T-helper 17 cell (primary cell): ENCODE measurements at places on chromosomes 7 and 10.

- no peak for DNase-seq
Measured at GRCh38 chr7:20839196-20839735, 52.6 kb upstream of the SP8 start.

GRCh38 chr10:102020938-102021337 is 35.0 kb downstream of the ARMH3 start:
- no peak for DNase-seq

- DNase-seq, result no peak
Measured at GRCh38 chr10:94310369-94310768, 52.4 kb downstream of the NOC3L start.

- DNase-seq, result no peak
Measured at GRCh38 chr7:85602196-85602595, 415.3 kb upstream of the SEMA3D start.

GRCh38 chr10:31697271-31698180 is 231.1 kb downstream of the ARHGAP12 start:
- no peak for DNase-seq

DNA sequence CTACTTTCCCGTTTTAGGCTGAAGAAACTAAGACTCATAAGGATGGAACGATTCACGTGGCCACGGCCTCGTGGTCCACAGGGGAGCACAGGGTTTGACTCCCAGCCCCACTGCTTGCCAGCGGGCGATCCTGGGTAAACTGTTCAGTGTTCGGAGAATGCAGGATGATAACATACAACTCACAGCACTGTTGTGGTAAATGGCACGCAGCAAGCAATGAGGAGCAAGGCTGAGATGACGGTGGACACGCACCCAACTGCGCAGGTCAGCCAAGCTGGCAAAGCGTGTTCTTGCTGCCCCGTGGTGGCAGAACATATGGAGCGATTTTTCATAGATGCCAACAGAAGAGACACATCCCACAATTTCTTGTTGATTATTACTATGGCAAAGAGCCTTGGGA is 272.7 kb downstream of the DNAJB6 start:
- no peak for DNase-seq

- no peak for DNase-seq
Measured at GRCh38 chr7:43520201-43520600, 62.7 kb upstream of the STK17A start.

- DNase-seq, result no peak
Measured at GRCh38 chr10:120172356-120172755, 279.8 kb downstream of the SEC23IP start.

- DNase-seq, result no peak
Measured at GRCh38 chr10:124748953-124749645, 4.9 kb upstream of the FAM53B start.

DNA sequence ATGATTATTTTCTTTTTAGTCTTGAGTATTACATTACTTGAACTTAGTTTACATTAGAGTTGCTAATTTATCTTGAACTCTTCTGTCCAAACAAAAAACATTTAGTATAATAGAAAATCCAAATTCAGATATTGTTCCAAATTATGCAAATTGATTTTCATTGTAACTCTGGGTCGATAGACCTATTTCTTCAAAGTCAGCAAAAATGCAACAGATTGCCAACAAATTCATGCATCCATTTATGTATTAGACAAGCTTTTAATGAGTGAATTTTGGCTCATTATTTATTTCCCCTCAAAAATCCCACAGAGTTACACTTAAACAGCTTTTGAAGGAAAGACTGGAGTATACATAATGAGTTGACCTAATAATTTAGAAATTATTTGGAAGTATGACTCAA is 240.8 kb downstream of the RELN start:
- no peak for DNase-seq

DNA sequence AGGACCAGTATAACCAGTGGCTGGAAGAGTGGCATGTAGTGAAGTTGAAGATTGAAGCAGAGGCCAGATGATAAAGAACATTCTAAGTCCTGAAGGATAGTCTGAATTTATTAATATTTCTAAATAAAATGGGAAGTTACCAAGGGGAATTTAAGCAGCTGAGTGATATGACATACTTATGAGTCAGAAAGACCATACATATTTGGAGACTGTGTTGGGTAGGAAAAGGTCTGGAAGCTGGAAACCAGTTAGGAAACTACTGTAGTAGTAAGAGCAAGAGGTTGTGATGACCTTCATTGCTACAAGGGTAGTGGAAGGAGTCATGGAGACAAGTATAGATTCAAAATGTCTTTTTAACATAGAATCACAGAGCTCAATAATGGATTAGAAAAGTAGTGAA is 752.3 kb downstream of the SUGCT start:
- no peak for DNase-seq

GRCh38 chr10:61478621-61479312 is 25.6 kb upstream of the TMEM26 start:
- DNase-seq, result no peak

DNA sequence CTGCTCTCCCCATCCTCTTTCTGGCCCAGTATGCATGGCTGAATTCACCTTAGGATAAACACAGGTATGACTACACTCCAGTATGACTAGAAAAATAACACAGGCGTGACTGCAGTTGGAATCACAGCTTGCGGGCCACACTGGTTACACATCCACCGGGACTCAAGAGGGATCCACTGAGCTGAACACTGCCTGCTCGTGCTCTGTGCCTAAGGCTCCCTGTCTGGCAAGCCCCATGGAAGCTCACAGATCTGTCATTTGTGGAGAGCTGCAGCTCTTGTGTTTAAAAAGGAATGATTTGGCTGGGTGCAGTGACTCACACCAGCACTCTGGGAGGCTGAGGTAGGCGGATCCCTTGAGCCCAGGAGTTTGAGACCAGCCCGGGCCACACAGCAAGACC is 26.8 kb downstream of the VOPP1 start:
- DNase-seq, result no peak

- DNase-seq, result no peak
Measured at GRCh38 chr10:132420981-132421846, 24.2 kb downstream of the PWWP2B start.

DNA sequence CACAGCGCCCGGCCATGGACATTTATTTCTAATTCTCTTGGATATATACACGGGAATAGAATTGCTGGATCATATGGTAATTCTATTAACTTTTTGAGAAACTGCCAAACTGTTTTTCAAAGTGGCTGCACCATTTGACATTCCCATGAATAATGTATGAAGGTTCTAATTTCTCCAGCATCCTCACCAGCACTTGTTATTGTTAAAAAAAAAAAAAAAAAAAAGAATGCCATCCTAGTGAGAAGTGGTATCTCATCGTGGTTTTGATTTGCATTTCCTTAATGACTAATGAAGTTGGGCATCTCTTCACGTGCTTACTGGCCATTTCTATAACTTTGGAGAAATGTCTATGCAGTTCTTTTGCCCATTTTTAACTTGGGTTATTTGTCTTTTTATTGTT is 13.5 kb downstream of the CNNM2 start:
- DNase-seq, result no peak
